Germinal center (tissue), 1 donor: ENCODE measurements at places on chromosomes 12 and 14.

DNA sequence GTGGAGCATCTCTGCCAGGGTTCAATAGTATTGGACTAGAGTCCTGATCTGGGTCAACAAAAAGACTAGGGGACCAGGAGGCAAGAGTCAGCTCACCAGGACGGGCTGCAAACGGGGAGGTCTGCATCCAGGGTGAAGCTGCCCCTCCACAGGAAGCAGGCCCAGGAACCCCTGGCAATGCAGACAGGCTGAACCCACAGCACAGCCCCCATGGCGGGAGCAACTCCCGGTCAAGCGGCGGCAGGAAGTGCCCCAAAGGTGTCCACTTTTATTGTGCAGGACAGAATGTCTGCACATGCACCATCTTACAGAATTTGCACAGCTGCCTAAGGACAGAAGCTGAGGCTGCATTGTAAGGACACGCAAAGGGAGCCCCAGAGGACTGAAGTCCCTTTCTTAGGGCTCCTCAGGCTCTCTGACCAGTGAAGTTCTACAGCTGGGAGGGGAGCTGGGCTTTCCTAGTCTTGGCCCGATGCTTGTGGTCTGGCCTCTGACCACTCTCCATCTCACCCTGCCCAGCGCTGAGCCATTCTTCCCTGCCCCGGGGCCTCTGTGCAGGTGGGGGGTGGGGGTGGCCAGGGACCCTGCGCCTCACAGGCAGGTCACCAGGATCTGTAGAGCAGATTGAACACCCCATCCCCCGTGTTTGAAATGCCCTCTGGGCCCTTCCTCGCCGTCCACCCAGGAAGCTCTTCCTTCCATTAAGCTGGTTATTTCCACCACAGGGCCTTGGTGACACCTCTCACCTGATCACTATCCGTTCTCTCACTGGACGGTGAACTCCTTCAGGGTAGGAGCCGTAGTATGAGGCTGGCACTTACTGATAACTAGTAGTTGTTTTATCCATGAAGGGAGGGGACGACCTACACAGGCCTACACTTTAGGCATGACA lies 75.9 kb downstream of the NINJ2 start:
- DNase-seq = no peak

DNA sequence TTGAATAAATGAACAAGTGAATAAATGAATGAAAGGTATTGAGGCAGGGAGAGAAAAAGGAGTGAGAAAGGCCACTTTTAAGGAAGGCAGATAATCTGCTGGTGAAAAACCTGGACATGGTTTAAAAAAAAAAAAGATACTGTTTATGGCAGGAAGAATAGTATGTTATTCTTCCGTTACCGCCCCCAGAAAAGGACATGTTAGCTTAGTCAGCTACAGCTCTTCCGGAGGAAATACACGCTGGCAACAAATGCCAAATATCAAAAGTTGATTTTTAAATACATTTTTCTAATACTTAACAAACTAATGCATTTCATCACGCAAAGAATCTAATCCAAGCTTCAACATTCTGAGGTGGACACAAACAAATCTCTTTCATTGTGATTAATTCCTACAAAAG lies 43.2 kb downstream of the SLC5A8 start:
- DNase-seq = no peak

DNA sequence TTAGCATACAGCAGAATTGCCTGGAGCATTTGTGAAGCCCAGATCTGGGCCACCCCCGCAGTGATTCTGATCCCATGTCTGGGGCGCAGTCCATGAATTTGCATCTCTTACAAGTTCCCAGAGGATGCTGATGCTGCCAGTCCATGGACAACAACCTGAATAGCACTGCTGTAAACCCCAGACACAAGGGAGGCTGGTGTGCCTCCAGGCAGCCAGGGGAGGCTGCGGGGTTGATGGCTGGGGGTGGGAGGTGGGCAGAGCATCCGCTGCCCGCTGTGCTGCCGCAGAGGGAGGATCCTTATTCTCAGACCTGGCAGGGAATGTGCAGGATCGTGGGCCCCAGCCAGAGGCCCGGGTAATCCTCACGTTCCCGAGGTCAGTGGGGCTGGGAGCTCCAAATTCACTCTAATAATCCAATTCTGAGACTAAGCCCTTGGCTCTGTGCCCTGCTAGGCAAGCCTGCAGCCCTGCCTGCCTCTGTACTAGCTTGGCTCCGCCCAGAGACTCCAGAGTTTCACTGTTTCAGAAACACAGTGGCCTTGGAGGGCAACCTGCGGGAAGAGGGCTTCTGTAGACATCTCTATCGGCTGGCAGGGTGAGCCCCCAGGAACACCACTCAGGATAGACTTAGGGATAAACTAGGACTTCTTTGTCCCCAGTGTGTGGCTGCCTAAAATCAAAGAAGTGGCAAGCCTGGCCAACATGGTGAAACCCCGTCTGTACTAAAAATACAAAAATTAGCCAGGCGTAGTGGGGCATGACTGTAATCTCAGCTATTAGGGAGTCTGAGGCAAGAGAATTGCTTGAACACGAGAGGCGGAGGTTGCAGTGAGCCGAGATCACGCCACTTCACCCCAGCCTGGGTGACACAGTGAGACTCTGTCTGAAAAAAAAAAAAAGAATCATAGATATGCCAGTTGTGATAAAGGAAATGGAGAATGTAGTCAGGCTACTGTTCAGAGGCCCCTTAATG lies 17.8 kb upstream of the MLEC start:
- no peak for DNase-seq

DNA sequence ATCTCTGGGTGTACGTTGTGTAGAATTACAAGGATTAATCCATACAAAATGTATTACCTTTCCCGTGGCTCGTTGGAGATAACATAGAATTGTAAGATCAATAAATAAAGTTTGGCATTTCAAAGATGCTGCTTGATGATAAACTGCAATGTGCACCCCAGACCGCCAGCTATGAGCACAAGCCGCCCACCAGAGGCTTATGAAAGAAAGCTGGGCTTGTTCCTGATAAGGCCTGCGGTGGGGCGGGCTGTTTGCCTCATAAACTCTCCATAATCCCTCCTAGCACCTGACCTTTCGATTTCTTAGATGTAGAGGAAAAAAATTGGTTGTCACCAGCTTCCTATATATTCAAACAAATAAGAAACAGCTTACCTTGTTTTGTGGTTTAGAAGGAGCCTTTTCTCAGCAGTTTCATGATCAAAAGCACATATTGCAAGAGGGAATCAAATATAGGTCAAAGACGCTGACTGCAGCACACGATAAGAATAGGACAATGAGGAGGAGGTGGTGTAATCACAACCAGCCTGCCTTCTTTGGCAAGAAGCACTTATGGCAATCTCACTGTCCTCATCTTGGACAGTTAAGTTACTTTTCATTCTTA lies 293.6 kb downstream of the RMST start:
- DNase-seq = no peak

- DNase-seq = no peak
These were observed 58.7 kb downstream of the CCDC59 start for GRCh38 chr12:82299319-82300025.

- DNase-seq = no peak
These were observed 47.3 kb downstream of the WDR20 start for GRCh38 chr14:102187044-102187443.

GRCh38 chr12:1666685-1667162 lies 24.1 kb upstream of the ADIPOR2 start:
- no peak for DNase-seq

DNA sequence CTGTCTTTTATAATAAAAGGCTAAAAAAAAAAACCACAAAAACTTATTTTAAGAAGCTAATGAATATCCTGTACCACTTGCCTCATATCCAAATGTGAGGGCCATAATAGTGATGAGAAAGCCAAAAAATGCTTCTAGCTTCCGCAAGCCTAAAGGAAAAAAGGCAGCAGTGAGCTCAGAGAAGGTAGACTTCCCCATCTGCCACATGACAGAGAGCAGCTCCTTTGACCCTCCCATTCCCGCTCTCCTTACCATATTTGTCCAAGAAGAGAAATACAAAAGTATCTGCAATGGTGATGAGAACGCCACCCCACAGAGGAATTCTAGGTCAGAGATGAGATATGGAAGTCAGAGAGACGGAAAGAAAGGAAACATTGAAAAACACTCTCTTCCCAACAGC lies 27.1 kb downstream of the SLC11A2 start:
- no peak for DNase-seq

DNA sequence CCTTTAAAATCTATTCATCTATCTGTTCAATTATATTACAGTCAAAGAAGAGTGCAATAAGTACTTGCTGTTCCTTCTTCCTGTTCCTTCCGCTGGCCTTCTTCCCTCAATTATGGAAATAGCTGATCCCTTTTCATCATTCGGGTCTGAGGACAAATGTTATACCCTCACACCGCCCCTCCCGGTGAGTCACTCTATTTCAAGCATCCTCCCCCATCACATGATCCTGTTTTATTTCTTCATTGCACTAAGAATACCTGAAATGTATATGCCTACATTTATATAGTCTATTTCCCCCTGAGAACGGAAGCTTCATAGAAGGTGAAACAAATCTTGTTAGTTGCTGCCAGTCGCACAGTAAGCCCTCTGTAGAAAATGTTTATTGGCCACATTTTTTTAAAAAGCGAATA lies 2.5 kb downstream of the SLC38A1 start:
- peak; percentile 25 for DNase-seq

- DNase-seq = no peak
These were observed 10.8 kb upstream of the PLEKHH1 start for GRCh38 chr14:67522270-67522669.

DNA sequence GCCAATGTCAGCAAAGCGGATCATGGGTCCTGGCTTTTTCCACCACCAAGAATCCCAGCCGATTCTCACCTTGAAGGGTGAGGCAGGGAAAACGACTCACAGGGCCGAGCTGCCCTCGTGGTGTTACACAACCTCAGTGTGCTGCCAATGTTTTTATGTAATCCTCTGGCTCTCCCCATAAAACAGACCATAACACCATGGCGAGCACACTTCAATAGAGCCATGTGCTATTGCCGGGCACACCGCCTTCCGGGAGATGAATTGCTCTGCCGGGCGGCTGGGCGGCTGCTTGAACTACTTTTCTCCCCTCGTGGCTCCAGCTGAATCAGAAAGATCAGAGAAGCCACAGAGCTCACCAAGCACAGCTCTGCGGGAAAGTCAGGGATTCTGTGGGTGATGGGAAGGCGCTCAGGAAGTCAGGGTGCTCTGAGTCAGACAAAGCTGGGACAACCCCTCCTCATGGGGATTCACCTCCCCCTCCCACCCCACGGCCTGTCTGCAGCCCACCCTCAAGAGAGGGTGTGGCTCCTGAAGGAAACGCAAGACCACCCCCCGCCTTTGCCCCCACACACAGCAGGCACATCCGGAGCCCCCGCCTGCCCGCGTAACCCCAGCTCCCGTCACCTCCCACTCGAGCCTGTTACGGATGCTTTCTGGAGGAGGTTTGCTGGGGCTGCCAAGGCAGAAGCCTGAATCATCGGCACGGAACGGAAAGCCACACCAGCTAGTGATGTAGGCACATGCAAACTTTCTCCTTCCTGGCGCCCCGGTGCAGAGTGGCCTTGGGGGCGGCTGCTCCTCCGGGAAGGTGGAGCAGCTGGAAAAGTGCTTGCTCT lies 1.8 kb downstream of the GALNT9 start:
- DNase-seq = no peak

- DNase-seq = no peak
These were observed 102.7 kb downstream of the GPR135 start for GRCh38 chr14:59362513-59362912.

DNA sequence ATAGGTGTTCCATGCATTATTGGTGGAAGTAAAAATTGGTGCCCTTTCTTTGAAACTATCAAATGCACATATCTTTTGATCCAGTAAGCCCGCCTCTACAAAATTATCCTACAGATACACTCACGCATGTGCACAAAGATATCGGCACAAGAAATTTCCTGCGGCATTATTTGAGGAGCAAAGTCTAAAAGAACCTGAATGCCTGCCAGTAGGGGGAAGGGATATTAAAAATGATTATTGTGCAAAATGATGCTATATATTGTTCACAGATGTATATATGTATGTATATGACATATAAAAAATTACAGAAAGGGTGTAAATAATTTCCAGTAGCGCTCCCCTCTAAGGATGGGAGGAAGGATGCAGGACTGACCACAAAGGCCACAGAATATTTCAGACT lies 24.7 kb upstream of the ADIPOR2 start:
- no peak for DNase-seq

DNA sequence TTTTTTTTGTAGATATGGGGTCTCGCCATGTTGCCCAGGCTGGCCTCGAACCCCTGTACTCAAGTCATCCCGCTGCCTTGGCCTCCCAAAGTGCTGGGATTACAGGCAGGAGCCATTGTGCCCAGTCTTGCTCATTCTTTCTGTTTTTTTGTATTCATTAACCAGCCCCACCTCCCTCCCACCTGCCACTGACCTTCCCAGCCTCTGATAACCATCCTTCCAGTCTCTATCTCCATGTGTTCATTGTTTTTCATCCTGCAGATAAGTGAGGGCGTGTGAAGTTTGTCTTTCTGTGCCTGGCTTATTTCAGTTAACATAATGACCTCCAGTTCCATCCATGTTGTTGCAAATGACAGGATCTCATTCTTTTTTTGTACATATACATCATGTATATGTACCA lies 19.0 kb downstream of the MYL2 start:
- DNase-seq = no peak

- peak; percentile 54 for DNase-seq
These were observed 2.9 kb downstream of the RDH12 start for GRCh38 chr14:67704484-67705089.

GRCh38 chr14:69559581-69560011 lies 15.1 kb downstream of the CCDC177 start:
- DNase-seq = no peak

- DNase-seq = no peak
These were observed 6.3 kb downstream of the FBXL14 start for GRCh38 chr12:1587927-1588574.

- DNase-seq = no peak
These were observed 50.1 kb upstream of the LIMA1 start for GRCh38 chr12:50333441-50333840.

DNA sequence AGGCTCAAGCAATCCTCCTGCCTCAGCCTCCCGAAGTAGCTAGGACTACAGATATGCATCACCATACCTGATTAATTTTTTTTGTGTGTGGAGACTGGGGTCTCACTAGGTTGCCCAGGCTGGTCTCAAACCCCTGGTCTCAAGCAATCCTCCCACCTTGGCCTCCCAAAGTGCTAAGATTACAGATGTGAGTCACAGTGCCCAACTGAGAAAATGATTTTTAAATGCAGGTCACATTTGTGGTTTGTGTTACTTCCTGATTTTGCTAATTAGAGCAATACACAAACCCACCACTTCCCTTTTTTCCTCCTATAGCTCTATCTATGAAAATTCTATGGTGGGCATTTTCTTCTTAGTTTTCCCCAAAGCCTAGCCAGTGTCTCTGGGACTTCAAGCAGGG lies 45.5 kb upstream of the TMEM263 start:
- peak; percentile 56 for DNase-seq

DNA sequence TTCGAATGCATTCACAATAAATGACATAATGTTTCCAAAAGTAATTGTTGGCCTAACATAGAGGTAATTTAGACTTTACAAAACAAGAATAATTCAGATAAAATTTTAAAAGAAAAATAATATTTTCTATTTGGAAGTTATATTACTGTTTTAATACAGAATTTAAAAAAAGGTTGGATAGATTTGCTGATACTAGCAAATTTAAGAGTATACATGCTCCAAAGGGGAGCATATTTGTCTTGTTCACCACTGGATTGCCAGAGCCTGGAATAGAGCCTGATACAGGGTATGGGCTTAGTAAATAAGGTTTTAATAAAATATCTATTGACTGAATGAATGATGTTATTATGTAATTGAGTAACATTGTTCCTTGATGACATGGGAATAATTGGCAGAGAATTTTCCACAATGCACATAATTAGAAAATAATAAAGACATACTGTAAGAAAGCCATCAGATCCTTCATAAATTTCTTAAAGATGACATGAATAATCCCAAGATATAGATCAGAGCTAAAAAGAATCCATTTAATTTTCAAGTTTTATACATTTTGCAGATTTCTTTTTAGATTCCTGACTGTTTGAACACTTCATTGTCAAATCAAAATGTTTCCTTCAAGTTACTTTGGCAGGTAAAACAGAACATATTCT lies 305.3 kb downstream of the SLC6A15 start:
- no peak for DNase-seq
